Stimulated activated CD4-positive, alpha-beta T cell treated with anti-CD3 and anti-CD28 coated beads, Interleukin-12 subunit alpha, Interleukin-12 subunit beta, amount 100 ng/mL, for 24 hours (primary cell): ENCODE measurements at places on chromosomes 16 and 17.

GRCh38 chr16:63372283-63372682 is 1336.0 kb upstream of the CDH8 start:
- DNase-seq = no peak

GRCh38 chr16:71923941-71924690 is 28.8 kb downstream of the IST1 start:
- no peak for DNase-seq

DNA sequence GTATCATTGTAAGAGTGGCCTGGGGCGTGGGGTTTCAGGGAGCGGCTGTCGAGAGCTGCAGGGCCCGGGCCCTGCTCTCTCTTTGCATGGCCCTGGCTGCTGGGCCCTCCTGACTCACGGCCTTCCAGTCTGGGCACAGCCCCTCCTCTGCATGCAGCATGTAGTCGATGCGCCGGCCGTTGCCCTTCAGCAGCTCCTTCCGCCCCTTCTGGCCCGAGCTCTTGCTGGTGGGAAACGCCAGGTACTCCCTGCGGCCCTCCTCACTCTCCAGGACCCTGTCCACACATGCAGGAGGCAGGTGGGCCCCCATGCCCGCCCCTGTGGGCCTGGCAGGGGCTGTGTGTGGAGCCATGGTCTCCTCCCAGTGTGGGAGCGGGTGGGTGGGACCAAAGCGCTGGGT is 50.7 kb downstream of the PRMT7 start:
- DNase-seq = no peak

DNA sequence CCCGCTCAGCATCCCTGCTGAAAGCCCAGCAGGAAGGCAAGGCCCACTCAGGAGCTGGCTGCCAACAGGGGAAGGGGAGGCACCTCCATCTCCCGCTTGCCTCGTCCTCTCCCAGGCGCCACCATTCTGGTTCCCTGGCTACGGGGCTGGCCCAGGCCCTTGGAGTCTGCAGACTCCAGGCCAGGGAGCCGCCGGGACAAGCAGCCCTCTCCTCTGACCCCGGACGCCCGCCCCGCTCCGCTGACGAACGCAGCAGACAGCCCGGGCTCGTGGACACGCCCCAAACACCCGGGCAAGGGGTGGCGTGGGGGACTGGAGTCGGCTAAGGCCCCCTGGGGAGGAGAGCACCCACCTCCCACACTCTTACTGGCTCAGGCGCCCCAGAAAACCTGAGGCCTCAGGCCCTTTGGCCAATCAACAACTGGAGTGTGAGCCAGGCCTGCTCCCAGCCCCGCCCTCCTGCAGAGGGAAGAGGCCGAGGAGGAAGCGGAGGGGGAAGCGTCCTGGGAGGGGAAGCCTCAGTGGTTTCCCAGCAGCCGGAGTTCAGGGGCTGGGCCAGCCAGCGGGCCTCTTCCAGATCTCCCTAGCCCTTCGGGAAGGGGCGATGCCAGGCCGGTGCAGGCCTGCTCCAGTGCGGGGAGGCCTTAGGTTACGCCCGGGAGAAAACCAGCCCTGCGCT is 4.2 kb downstream of the MNT start:
- DNase-seq = peak; percentile 66

DNA sequence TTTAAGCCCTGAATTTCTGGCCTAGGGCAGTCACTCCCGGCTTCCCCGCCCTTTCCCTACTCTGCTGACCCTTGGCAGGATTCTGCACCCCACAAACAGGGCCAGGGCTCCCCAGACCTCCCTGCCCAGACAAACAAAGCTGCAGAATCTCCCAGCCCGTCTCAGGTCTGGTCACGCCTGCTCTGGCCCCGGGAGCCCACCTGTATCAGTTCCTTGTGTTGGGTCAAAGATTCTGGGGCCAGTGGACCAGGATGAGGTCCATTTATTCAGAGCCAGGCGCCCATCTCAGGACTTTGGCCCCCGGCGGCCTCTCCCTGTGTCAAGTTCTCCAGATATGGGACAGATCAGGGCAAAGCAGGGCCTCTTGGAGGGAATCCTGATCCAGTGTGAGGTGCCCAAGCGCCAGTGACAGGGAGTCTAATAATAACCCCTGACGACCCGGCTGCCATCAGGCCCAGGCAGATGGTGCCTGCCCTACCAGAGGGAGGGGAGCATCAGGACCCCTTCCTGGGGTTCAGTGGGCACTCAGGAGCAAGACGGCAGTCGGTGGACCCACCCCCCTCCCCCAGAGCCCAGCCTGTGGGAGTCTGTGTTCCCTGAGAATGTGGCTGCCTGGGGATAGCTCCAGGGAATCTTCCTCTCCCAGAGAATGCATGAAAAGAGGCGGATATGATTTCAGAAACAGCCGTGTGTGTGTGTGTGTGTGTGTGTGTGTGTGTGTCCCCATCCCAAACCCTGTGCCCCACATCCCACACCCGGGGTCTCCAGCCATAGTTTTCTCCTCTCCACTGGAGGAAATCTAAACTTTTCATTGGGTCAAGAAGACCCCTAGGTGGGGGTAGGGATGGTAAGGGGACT is 1.3 kb downstream of the TTYH2 start:
- DNase-seq = no peak

- no peak for DNase-seq
Measured at GRCh38 chr16:14371778-14372431, 258.2 kb downstream of the PARN start.

DNA sequence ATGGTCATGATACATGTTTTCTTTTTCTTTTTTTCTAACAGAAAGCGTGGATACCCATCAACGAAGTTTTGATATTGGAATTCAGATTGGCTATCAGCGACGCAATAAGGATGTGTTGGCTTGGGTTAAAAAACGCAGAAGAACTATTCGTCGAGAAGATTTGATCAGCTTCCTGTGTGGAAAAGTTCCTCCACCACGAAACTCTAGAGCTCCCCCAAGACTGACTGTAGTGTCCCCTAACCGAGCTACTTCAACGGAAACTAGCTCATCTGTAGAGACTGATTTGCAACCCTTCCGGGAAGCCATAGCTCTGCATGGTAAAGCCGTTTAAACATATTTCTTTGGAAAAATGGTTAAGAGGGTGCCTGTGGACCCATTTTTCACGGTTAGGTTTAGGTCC is 11.5 kb downstream of the HAPSTR1 start:
- no peak for DNase-seq

DNA sequence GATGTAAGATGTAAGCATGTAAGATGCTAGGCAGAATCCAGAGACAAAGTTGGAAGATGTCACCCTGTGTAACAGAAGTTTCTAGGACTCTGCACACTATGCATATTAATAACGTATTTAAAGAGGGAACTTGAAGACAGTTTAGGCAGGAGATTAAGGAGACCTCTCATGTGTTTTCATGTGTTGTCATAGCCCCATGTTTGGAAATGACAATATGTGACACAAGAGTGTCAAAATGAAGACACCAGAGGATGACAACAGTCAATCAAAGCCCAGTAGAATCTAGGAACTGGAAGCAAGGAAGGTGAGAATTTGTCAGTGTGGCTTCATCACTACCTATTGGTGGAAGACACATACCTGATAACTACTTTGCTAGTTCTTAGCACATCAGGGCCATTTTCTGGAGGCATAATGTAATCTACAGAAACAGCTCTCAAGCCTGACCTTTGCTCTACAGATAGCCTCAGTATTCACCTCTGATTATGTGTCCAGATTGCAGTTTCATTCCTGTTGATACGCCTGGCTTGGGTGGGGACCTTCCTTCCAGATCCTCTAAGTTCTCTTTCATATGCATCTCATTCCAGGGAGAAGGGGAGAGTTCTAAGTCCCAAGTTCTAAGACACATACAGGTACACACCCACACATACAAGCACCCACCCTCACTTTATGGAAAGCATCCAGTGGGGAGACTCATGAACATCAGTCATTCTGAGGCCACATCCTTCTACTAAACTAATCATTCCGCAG is 26.3 kb downstream of the PMP22 start:
- DNase-seq = no peak

DNA sequence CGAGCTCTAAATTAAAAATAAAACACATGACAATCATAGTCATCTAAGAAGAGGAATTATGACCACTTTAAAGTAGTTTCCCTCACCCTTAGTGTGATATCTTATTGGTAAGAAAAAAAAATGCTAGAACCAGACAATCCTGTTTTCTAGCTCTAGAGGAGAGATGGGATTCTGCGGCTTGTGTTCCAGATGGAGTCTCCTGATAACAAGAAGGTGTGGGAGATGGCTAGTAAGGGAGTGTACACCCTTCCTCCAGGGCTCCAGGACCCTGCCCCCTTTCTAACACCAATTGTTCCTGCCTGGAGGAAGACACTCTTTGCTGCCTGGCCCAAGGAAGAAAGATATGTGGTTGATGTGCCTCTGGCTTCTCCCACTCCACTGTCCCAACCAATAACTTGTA is 68.8 kb upstream of the FBXO47 start:
- no peak for DNase-seq

DNA sequence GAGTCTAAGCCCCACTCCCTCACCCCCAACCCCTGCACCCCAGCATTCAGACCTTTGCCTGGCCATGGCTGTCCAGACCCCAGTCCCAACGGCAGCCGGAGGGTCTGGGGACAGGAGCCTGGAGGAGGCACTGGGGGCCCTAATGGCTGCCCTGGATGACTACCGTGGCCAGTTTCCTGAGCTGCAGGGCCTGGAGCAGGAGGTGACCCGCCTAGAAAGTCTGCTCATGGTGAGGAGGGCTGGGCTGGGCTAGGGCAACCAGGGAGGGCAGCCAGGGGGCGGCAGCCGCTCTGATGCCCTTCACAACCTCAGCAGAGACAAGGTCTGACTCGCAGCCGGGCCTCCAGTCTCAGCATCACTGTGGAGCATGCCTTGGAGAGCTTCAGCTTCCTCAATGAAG is 14.4 kb downstream of the RIPOR1 start:
- DNase-seq = no peak

- peak; percentile 22 for DNase-seq
Measured at GRCh38 chr16:27232061-27232900, 29.0 kb downstream of the KDM8 start.

DNA sequence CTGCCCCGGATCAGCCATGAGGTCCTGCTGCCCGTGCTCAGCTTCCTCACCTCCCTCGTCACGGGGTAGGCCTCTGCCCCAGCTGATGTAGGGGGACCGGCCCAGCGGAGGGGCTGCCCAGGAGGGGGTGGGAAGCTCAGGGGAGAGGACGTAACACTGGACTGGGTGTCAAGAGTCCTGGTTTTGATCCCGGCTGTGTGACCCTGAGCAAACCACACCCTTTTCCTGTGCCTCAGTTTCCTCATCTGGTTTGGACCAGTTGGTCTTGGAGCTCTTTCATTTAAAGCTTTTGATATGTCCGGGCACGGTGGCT is 6.6 kb downstream of the WDR81 start:
- DNase-seq = no peak

DNA sequence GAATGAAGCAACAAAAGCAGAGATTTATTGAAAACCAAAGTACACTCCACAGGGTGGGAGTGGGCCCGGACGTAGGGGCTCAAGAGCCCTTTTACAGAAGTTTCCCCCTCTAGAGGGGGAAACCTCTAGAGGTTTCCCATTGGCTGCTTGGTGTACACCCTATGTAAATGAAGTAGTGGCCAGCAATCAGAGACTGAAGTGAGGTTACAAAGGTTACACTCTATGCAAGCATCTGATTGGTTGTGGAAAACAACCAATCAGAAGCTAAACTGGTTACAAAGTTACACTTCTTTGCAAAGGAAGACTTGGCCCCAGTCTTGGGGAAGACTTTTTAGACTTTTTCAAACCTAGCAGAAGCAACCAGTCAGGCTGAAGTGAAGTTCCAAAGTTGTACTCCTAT is 27.1 kb downstream of the CRAMP1 start:
- no peak for DNase-seq

DNA sequence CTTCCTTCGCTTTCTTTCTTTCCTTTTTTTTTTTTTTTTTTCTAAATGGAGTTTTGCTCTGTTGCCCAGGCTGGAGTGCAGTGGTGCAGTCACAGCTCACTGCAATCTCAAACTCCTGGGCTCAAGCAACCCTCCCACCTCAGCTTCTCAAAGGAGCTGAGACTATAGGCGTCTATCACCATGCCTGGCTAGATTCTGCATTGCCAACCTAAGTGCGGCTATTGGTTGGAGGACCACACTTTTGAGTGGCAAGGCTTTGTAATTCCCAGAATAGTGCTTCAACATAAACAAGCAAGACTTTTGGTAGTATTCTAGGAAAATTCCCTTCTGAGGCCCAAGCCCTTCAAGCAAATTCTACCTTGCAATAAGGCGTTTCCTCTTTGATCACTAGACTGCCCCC is 107.8 kb downstream of the YPEL2 start:
- DNase-seq = no peak

DNA sequence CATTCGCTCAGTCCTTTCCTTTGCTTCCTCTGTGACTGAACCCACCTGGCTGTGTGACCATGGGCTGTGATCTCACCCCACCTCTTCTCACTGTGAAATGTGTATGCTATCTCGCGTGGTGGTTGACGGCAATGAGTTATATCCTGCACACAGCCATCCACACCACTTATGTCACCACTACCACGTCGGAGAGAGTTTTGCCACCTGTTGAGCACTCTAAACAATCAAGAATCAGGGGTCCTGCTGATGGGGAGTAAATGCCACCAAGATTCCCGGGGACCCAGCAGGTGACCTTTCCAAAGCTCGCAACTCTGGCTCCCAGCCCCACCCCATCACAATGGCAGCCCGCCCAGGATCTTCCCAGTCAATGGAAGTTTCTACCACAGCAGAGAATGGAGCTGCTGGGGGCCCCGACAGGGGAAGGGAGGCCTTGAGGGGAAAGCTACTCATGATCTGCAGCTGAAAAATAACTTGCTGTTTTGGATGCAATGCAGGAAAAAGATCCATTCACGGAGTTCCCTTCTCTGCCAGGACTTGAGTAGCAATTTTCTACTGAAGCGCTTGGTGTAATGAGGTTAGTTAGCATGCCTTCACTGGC is 26.2 kb upstream of the RCVRN start:
- DNase-seq = no peak

DNA sequence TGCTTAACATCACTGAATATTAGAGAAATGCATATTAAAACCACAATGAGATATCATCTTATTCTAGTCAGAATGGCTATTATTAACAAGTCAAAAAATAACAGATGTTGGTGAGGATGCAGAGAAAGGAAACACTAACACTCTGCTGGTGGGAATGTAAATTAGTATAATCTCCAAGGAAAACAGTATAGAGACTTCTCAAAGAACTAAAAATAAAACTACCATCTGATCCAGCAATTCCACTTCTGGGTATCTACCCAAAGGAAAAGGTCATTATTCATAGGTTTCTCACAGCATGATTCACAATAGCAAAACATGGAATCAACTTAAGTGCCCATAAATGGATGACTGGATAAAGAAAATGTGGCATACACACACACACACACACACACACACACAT is 166.4 kb downstream of the CEP112 start:
- DNase-seq = no peak

- no peak for DNase-seq
Measured at GRCh38 chr17:50634915-50635731, 442 bp downstream of the ABCC3 start.
